Mesothelial cell of epicardium (in vitro differentiated cells): ENCODE measurements at places on chromosomes 3 and 15.

DNA sequence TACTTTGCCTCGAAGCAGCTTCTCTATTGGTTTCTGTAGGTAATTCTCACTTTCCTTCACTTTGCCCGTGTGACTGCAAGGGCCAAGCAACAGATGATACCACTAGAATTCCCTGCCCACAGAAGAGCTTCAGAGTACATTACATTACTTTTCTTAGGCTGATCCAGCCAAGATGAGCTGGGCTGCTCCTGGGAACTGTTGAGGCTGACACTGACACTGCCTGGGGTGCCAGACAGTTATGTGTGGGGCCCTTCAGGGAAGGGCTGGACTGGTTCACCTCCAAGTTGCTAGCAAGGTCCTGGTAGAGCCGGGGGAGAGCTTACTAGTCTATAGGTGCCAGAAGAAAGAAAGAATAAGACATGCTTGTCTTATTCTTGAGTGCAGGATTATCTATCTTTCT, 19.0 kb downstream of the GORASP1 start:
- DNase-seq: no peak

DNA sequence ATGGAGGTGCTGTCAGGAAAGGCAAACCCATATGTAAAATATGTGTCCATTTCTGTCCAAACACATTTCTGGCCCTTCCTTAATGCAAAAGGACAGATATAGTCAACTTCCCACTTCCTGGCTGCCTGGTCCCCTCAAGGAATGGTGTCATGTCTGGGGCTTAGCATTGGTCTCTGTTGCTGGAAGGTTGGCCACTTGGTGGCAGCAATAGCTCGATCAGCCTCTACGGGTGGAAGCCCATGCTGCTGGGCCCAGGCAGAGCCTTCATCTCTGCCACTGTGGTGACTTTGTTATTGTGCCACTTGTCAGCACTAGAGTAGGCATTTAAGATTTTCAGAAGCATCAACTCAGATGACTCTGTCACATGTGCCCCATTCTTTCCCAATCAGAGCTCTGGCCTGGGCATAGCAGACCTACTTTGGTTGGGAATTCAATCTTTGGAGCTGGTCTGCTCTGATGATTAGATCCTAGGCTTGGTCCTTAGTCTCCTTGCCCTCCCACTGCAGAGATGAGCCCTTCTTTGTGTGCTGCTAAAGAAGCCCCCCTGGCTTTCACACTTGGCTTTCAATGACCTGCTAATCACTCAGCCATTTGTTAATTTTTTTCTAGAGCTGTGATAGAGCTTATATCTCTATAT, 51.0 kb upstream of the SPSB4 start:
- DNase-seq: peak; percentile 32

GRCh38 chr15:66838671-66839239, 136.7 kb downstream of the SMAD6 start:
- DNase-seq: no peak

GRCh38 chr3:34635352-34635850, 837.0 kb downstream of the PDCD6IP start:
- no peak for DNase-seq

GRCh38 chr3:9175421-9175820, 74.0 kb downstream of the SRGAP3 start:
- DNase-seq: peak; percentile 48

GRCh38 chr3:156149876-156150275, 29.5 kb downstream of the KCNAB1 start:
- no peak for DNase-seq

DNA sequence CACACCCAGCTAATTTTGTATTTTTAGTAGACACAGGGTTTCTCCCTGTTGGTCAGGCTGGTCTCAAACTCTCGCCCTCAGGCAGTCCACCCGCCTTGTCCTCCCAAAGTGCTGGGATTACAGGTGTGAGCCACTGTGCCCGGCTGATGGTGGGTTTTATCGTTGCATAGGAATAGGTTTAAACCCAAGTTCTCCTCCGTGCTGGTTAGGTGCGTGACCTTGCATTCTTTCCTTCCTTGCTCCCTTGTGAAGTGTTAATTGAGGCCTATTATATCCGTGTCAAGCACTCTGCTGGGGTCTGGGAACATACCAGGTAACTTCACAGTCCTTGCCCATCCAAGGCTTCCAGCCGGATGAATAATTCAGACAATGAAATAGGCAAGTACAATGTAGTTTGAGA, 19.3 kb upstream of the ETV5 start:
- no peak for DNase-seq

- no peak for DNase-seq
These were observed 34.5 kb upstream of the CHST2 start for GRCh38 chr3:143084856-143085731.
